ENCODE measurements at places on chromosomes 2 and 18.

- peak; percentile 61 for DNase-seq
Observed at GRCh38 chr18:22932885-22933205, 283 bp upstream of the RBBP8 start.

- DNase-seq = peak; percentile 69
Observed at GRCh38 chr2:223727562-223727961, 109.8 kb downstream of the AP1S3 start.

- no peak for DNase-seq
Observed at GRCh38 chr2:148634749-148635148, 9.8 kb upstream of the EPC2 start.

DNA sequence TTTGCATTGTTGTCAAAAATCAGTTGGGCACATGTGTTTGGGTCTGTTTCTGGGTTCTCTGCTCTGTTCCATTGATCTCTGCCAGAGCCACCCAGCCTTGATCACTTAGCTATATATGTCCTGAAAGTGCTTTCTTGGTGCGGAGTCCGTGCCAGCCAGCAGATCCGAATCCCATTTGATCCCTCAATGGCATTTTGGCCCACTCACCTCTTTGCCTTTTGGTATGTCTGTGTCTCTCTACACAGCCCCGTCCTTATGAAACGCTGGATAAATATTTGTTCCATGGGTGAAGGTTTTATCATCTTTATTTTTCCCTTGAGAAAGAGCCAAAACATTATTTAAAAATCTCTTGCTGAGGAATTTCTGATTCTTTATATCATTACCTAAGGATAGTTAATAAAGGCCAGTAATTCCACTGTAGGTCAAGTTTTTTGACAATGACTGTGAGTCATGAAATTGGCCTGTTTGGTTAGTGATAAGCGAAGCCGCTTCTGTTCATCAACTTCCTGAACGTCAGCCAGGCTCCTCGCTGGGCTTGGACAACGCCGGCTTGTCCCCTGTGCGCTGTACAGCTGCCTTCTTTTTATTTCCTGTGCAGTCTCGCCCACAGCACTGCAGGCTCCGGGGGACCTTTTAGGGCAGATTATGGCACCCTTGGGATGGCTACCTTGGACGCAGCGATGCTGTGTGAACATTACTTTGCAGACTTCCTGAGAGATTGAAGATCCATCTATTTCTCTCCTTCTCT, 24.9 kb downstream of the MTCL1 start:
- no peak for DNase-seq

DNA sequence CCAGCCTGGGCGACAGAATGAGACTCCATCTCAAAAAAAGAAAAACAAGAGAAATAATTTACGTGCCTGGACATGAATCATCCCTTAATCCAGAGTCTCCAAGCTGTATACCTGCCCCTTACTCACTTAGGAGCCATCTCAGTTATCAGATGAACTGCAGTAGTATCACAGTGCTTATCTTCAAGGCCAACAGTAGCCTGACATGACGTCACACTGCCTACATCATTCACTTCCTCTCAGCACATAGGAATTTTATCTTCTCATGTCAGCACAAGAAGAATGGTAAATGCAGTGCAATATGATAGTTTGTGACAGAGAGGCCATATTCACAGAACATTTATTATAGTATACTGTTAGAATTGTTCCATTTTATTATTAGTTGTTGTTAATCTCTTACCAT, 216.6 kb downstream of the SS18 start:
- no peak for DNase-seq

DNA sequence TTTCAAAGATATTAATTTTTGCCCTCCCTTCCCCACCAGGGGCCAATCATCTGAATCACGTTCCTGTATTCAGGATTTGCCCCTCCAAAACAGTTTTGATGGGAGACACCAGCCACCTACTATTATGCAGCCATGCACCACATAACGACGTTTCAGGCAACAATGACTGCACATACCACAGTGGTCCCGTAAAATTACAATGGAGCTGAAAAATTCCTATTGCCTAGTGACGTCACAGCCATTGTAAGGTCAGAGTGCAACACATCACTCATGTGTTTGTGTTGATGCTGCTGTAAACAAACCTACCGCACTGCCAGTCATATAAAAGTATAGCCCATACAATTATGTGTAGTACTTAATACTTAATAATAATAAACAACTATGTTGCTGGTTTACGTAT, 22.6 kb downstream of the ITM2C start:
- no peak for DNase-seq

GRCh38 chr2:201795607-201796477, 10.5 kb upstream of the CDK15 start:
- DNase-seq = no peak

DNA sequence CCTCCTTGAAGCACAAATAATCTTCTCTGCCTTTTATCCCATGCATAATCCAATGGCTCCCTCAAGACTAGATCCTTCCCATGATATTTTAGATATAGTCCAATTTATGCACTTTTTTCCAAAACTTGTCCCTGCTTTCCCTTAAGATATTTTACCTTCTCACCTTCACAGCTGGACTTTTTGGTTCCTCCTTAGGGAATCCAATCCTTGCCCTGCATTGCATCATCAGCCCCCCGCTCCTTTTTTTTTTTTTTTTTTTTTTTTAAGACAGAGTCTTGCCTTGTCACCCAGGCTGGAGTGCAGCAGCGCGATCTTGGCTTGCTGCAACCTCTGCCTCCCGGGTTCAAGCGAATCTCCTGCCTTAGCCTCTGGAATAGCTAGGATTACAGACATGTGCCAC, 250.6 kb downstream of the DOK6 start:
- no peak for DNase-seq
